Activated CD4-positive, alpha-beta T cell treated with anti-CD3 and anti-CD28 coated beads, Interleukin-2, amount 50 U/mL, for 4 hours (primary cell): ENCODE measurements at places on chromosomes 1 and 21.

GRCh38 chr1:57340334-57341070 lies 83.4 kb downstream of the DAB1 start:
- DNase-seq: no peak

GRCh38 chr1:115679141-115679611 lies 37.4 kb downstream of the VANGL1 start:
- DNase-seq: no peak

- no peak for DNase-seq
Observed at GRCh38 chr1:56411484-56412180, 167.7 kb downstream of the PLPP3 start.

DNA sequence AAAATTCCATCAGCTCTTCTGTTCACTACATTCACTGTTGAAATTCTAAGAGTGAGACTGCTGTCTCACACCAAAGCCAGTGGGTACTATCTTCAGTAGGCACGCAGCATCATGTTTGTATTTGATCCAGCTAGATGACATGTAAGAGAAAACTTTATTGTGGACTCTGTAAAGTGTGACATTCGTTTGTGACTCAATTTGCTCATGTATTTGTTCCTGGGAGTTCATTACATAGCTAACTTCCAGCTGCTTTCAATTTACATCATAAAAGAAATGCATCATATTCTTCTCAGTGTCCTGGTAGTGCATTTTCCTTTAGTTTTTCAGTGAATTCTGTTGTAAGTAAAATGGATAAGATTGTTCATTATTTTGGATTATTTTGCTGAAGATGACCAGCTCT lies 31.4 kb downstream of the CTH start:
- DNase-seq: no peak

DNA sequence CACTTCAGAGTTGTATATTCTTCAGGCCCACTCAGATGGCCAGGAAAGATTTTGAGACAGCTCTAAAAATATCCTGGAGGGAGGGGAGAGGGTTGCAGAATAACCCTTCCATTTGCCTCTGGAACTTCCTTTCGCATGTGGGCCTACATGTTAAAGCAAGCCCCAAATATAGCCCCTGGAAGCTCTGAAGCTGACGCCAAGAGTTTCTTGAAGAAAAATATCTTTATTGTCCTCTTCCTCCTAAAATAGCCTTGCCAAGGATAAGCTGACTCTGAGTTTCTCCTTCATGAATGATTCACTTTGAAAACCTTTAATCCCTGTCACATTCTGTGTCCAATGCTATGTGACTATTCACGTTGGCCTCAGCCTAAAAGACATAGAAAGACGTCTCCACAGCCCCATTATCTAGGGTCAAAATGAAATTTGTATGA lies 6.4 kb downstream of the C1orf116 start:
- DNase-seq: no peak

DNA sequence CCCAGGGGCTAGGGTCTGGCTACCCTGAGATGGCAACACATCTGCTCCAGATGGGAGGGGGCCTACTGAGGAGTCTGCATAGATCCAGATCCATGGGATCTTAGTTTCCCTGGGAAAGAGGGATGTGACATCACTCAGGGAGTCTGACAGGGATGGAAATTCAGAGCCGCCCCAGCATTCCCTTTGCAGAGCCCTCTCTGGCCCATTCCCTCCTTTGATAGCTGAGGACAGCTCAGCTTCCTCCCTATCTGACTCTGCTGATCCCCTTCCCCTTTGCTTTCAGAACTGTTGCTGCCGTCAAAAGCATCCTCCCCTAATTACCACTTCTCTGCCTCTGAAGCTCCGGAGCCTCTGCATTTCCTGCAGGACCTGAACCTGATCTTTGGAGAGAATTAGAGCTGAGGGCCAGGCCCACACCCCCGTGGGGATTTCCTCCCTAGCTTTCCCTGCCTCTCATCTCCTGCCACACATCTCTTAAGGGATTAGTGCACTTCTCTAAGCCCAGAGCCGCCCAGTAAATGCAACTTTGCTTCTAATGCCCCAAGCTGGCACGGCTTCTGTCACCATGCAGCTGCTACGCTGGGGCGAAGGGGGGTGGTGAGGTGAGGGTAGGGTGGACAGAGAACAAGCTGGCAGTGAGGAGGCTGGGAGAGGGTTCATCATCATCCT lies 9.5 kb upstream of the ASCL5 start:
- DNase-seq: no peak

GRCh38 chr1:162695687-162696086 lies 63.4 kb downstream of the DDR2 start:
- no peak for DNase-seq

- DNase-seq: no peak
Observed at GRCh38 chr1:39117899-39118450, 86.5 kb upstream of the MACF1 start.

- no peak for DNase-seq
Observed at GRCh38 chr1:247824023-247824422, at the start of gene OR14A16. Gene OR14A16 (minus strand): TSS chr1:247824119. CDS start chr1:247815729, 8,390 bp downstream.

DNA sequence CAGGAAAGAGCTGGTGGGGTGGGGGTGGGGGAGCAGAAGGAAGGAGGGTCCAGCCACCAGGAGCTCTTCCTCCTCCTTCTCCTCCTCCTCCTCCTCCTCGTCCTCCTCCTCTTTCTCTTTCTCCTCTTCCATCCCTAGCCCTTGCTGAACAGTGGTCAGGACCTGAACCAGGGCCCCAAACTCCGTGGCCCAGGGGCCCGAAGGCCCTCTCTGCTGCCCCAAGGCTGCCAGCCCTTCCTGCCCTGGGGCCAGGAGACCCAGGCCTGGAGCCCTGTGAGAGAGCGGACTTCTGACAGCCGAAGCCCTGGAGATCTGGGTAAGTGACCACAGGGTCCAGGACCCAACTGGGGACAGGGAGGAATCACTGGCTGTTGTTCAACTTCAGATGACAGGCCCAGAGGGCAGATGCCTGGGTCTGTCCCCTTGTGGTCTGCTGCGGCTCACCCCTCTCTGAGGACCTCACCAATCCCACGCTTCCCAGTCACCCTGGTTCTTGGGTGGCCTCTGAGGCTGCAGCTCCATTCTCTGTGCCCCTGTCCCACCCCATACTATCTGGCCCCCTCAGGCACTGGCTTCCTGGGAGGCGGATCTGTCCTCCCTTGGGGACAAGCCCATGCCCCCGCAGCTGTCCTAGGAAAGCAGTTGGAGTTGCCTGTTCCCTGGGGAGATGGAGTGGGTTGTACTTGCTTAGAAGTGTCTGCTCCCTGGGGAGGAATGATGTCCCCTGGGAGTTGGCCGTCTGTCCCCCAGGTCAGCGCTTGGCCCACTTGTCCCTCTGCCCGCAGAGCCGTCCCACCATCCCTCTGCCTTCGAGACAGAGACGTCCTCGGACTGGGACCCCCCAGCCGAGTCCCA lies 51.8 kb downstream of the VWA5B1 start:
- DNase-seq: no peak

DNA sequence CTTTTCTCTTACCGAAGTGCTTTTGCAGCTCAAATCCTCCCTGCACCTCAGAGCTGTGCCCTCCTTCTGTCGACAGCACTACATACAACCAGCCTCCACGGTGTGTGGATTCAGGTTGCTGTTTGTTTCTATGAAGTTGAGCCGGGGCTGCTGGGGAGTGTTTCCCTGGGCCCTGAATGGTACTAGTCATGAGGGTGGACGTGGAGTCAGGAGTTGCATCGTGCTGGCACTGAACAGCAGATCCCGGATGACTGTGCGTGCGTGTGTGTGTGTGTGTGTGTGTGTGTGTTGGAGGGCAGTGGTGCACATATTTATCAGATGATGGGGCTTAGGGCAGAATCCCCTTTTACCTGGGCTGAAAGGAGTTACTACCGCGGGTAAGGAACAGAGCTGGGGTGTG lies 47.0 kb downstream of the ACTL8 start:
- DNase-seq: no peak

- DNase-seq: no peak
Observed at GRCh38 chr1:156998840-156999500, 46.6 kb downstream of the ARHGEF11 start.

GRCh38 chr1:65793359-65793732 lies 651 bp downstream of the PDE4B start:
- DNase-seq: no peak

- no peak for DNase-seq
Observed at GRCh38 chr1:246607462-246607861, 41.2 kb downstream of the CNST start.

DNA sequence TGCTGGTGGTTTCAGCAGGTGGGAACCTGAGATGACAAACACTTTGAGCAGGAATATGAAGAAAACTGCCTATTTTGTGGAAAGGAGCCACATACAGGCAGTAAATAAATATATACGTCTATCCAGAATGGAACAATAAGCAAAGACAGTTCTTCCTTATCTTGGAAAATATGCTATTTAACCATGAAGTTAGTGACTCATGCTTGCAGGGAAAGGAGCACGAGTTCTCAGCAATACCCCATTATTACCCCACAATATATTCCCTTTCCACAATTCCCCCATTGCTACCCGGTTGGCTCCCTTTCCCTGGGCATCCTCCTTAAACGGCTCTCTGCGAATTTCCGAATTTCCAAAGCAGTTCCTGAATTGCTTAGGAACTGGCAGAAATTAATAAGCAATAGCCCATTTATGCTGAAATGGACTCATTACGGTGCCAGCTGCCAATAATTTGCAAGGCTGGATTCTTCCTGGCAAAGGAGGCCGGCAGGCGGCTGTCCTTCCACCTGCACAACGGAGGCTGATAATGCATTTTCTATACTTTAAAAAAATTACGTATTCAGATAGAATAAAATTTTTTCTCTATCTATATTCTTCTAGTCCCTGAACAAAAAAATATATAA lies 65.4 kb downstream of the TIAM1 start:
- DNase-seq: no peak

- no peak for DNase-seq
Observed at GRCh38 chr1:9294405-9294773, 1.7 kb downstream of the SPSB1 start.

- peak; percentile 12 for DNase-seq
Observed at GRCh38 chr1:181159451-181160140, 71.1 kb downstream of the IER5 start.

DNA sequence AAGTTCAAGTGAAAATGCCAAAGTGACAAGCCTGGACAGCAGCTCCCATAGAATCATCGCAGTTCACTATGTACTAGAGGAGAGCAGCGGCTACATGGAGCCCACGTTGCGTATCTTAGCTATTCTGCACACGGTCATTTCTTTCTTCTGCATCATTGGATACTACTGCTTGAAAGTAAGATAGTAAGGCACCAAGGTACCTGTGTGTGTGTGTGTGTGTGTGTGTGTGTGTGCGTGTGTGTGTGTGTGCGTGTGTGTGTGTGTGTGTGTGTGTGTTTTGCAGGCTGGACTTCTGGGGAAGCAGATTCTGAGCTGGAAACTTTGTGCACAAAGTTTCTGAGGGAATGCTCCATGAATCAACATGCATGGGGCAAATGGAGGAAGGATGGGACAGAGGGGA lies 98.6 kb downstream of the ZP4 start:
- no peak for DNase-seq

DNA sequence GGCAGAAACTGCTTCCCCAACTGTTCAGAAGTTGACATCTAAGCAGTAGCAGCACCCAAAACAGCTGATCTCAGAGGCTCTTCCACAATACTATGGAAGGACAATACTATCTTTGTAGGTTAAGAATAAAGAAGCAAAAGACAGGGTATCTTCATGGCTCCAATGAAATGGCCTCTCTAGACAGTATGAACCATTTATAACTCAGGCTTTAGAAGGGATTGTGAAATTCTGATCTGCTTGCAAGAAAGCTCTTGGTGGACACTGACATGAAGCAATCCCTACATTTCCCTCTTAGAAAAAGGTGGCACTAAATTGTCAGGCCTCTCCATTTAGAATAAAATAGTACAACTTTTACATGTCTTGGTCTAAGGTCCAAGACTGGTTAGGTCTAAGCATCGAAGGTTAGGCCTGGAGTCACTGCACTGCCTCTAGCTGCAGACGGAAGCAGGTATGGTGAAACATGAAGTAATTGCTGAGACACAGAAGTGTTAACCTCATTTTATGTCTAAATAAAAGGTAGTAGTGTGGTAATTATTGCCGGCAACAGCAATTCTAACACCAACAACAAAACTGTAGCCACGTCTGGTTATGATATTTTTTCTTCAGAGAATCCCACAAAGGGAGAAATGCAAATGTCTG lies 50.6 kb upstream of the HP1BP3 start:
- no peak for DNase-seq
